ENCODE measurements at places on chromosomes 3 and 15.

GRCh38 chr3:184545769-184546168 lies 15.8 kb upstream of the EPHB3 start:
- DNase-seq, result no peak

DNA sequence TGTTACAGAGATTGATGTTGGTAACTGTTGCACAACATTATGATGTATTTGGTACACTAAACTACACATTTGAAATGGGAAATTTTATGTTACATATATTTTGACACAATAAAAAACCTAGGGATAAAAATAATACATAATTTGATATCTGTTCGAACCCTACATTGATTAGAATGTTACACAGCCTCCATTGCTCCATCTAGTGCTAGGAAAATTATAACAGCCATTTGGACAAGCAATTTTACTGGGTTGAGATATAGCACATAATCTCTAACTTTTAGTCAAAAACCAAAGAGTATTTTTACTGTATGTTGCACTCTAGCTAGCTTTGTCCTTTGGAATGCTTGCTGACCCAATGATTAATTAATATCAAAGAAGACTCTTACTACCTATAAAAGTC lies 108.1 kb downstream of the LSAMP start:
- DNase-seq, result no peak

DNA sequence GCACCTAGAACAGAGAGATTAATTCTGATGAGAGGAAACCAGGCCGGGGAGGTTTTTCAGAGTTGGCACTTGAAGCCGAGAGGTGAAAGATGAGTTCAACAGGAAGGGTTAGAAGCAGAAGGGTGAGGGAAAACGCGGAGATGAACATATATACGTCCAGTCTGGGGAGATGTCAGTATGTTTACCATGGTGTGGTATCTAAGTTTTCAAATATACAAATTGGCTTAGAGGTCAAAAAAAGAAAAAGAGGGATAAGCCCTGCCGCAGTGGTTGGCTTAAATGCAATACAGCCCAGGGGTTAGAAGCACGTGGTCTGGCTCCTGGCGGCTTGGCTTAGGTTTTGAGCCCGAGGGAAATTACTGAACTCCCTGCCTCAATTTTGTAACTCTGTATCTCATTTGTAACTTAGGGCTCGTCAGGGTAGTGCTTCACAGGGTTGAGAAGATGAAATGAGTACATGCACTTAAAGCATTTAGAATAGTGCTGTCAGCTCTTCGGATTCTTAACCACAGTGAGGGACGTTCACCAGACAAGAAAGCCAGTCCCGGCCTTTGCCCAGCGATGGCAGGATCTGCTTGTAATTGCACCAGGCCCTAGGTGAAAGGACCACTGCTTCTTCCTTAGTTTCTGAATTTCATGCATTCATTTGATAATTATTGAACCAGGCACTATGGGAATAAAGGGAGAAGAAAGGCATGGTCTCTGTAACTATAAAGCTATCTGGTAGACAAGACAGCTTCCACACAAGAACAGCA lies 6.4 kb downstream of the HES1 start:
- no peak for DNase-seq

DNA sequence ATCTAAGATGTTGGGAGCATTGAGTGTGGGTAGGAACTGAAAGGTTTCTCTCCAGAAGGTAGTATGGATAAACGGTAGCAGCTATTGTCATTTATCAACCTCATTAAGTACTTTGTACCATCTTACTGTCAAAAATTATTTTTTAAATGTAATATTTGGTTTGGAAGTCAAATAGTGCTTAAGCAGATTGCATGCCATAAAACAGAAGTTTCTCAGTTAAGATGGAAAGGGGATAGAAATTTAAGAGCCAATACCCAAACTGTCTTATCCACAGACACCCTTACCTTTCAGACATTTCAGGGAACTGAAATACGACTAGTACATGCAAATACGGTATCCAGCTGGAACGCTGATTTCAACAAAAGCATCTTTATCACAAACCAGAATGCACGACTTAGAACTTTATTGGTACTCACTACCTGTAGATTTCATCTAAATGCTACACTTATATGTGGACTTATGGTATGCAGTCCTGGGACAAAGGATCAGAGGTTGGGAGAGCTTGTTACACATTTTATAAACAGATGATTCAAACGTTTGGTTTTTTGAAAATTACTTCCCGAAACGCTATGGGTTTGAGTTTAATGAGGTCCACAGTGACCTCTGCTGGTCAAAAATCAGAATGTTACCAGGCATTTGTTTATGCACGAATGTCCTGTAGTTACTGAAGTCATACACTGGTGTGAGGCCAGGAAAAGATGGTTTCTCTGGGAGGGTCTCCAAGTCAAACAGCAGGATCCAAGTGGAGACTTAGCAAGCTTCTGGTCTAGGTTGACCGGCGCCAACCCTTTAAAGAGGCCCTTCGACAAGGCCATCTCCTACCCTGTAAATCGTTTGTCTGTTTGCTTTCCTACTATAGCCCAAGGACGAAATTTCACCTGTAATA lies 45.7 kb upstream of the DUT start:
- peak; percentile 8 for DNase-seq

GRCh38 chr3:151924753-151925152 lies 51.3 kb downstream of the SUCNR1 start:
- DNase-seq, result no peak

DNA sequence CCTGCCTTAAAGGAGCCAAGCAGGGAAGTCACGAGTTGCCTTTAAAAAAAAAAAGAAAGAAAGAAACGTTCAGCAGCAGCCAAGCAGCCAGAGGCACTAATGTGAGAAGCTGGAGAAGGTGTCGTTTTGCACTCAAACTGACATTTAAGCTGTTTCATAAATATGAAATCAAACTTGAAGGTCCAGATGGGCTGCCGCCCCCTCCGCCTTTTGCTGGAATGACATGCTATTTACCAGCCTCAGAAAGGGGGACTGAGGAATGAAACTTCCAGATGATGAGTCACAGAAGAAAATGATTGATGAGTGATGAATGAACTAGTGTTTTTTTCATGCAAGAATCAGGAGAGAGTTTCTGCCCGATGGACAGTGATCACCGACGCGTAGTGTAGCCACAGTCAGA lies 396.8 kb downstream of the IGSF11 start:
- DNase-seq, result no peak

- no peak for DNase-seq
These were observed 661.6 kb upstream of the CBLB start for GRCh38 chr3:106530367-106530766.

DNA sequence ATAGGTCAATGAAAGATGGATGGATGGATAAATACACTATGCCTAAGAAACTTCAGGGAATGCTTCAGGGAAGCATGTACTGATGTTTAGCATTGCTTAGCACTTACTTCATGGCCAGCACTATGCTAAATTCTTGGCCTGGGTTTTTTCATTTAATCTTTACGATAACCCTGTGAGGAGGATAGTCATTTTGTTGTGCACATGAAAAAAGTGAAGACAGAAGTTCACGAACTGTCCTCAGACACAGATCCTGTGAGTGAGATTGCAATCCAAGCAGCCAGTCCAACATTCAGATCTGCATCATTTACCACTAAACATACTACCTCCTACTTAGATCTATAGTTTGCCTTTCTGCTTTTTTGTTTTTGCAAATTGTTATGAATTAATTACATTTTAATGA lies 510.8 kb upstream of the AGTR1 start:
- DNase-seq, result no peak

DNA sequence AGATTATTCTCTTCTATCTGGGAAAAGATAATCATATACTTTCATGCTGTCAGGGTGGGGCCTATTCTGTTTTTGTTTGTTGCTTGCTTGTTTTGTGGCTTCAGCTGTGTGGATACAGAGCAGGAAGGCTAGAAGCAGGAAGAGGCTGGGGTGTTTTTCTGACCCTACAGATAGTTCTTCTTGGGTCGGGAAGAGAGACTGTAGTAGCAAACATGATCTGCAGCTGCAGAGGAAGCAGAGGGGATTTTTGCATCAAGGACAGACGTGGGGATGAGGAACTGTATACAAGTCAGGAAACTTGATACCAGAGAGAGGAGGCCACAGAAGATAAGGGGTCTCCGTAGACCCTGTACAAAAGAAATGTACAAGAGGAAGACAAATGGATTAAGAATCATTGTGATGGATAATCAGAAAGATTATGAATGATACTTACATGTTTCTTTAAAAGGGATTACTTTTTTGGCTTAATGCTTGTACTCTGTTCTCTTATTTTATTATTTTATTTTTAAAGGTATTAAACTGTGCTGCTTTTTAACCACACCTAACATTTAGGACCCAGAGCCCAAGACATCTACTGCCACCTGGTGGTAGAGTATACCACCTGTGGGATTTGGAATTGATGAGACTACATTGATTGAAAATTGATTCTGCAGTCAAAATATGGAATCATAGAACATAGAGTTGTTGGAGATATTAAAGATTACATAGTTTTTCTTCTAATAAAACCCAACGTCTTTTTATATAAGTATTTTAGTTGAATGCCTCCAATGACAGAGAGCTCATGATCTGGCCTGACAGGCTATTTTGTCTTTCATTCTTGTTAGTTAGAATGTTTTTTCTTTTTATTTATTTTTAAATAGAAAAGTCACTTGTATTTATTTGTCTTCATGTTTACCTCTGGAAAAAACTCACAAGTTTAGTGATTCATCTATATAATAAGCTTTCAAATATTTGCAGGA lies 87.3 kb upstream of the ROPN1 start:
- no peak for DNase-seq

GRCh38 chr3:173529062-173529711 lies 131.6 kb downstream of the NLGN1 start:
- DNase-seq, result no peak

DNA sequence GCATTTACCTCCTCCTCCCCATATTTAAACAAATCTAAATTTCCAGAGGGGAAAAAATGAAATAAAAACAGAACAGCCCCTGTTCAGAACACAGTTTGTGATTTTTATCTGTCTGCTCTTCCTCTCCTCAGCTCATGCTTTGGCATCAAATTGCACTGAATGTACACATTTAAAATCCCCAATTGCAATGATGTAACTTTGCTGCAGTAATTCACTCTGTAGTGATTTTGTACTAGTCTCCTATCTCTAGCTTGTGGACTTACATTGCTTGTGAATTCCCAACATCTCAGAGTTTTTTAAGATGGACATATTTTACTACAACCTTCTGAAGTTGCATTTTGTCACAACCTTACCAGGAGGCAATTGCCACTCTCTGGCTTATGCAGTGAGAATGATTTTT lies 81.6 kb upstream of the ROBO2 start:
- no peak for DNase-seq

DNA sequence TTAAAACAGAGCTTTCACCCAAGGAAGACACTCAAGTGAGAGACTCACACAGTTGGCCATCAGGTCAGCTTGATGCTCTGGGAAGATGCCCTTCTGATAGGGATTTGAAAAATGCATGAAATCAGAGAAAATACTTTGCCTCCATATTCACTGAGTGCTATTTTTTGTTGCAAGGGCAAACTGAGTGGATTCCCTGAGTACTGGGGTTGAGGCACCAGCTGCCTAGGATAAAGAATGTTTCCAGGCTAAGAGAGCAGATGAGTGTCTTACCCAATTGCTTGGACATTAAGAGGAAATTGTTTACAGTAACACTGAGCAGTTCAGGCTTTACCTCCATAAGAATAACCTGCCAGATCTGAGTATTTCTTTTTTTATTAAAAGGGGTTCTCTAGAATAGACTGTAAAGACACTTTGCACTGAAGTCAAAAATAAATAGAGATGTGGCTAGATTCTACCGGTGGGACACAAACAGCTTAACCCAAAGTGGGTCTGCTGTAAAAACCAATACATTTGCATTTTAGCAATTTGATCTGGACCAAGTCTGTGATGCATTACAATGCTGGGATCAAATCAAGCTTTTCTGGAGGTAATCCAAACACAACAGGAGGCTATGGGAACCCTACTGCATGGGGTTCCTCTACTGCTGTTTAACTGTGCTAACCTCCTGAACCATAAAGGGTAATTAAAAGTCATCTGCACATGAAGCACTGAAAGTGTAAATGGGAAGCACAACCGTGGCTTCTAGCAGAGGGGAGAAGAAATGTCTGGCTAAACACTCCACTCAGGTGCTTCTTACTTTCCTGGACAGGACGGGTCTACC lies 238.8 kb upstream of the WNT5A start:
- no peak for DNase-seq

- DNase-seq, result no peak
These were observed 3.1 kb downstream of the MELTF start for GRCh38 chr3:197026481-197026866.
